Temporal lobe (tissue), 4 donors: ENCODE measurements at places on chromosomes 13 and 19. TPM values are rescaled to one million over a fixed set of nuclear protein-coding genes. Genes with fewer than 3 reads are reported as not detected.

Gene TLE2
- 8.6 TPM for total RNA-seq

Gene IGFL2
- not detected for total RNA-seq

Gene DMKN
- 0.49 TPM for total RNA-seq

Gene ZNF446
- total RNA-seq = 9.6 TPM

Gene PEAK3
- under 0.01 TPM for total RNA-seq

Gene MVB12A
- total RNA-seq = 15.5 TPM

Gene DAND5
- not detected for total RNA-seq

Gene CAMSAP3
- 19.9 TPM for total RNA-seq

Gene FCER2
- under 0.01 TPM for total RNA-seq

Gene RAB3A
- total RNA-seq = 44.7 TPM

Gene TNFSF9
- 1.5 TPM for total RNA-seq

Gene IGSF23
- total RNA-seq = not detected

Gene NLRP11
- not detected for total RNA-seq

Gene ZNF525
- 17.0 TPM for total RNA-seq

Gene MIA
- 0.74 TPM for total RNA-seq

Gene TMEM238
- not detected for total RNA-seq

Gene CACNA1A
- 46.7 TPM for total RNA-seq
